ENCODE measurements at places on chromosomes 4 and X.

- no peak for DNase-seq
Observed at GRCh38 chrX:46330981-46331380, 214.2 kb downstream of the ZNF674 start.

DNA sequence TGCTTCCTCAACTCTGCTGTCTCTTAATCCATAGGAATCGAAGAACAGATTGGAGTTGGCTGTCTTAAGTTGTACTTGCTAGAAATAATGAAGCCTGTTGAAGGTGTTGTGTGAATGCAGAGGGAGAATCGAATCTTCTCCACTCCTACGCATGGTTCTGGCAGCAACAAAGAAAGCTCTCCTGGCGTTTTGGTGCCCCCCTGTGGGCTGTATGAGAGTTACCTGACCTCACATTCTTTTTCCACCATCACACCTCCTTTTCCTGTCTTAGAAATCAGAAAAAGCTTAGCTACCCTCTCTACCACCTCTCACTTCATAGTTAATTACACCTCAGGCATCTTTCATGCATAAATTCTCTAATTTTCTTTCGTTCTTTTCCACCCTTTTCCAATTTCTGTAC is 16.3 kb downstream of the KLF8 start:
- DNase-seq, result no peak

GRCh38 chr4:42420140-42420539 is 22.9 kb downstream of the SHISA3 start:
- DNase-seq, result no peak

DNA sequence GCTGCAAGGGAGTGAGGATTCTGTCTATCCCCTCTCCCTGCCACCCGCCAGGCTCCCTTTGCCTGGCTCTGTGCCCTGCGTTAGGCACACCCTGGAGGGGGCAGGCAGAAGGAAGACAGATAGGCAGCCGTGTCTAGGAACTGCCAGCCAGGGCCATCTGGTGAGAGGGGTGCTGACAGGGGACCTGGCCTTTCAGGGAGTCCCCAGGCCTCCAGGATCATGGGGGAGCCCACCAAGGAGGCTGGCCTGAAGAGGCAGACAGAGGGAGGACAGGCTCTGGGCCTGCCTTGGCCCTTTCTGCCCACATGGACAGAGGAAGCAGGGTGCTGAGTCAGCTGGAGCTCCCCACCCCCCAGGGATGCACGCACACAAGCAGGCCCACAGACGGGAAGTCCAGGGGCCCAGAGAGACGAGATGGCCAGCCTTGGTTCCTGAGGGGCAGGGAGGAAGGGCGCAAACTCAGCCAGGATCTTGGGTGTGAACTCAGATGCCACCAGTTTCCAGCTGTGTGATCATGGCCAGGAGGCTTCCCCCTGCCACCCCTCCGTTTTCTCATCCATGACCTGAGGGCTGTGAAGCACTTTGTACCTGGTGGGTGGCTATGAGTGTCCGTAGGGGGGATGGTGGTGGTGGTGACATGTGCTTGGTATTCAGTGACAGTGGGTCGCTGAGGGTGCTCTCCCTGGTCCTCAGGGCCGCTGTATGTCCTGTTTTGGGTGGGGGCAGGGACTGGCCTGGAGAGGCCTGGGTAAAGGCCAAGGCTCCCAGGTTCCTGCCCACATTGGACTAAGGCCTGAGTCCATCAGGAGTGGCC is 1.8 kb downstream of the SH3BP2 start:
- DNase-seq, result no peak

- DNase-seq, result no peak
Observed at GRCh38 chr4:179989975-179990374, 2253.2 kb upstream of the TENM3 start.

- DNase-seq, result no peak
Observed at GRCh38 chr4:76339364-76339763, 32.8 kb downstream of the STBD1 start.
